ENCODE measurements at places on chromosomes 13 and 19. TPM values are rescaled to one million over a fixed set of nuclear protein-coding genes. Genes with fewer than 3 reads are reported as not detected.

The KRTDAP gene
- total RNA-seq, result not detected

The DAND5 gene
- not detected for total RNA-seq

The KLK13 gene
- not detected for total RNA-seq

The MATK gene
- total RNA-seq, result 1.9 TPM

The CRB3 gene
- total RNA-seq, result not detected

- no peaks in the 10 kb centered on the region for H3K27me3 ChIP-seq
- peaks cover 3% of the 10 kb centered on the region for H3K4me1 ChIP-seq
- no peak overlapping the region for H3K27ac ChIP-seq
- H3K4me3 ChIP-seq, result no peak overlapping the region
- H3K36me3 ChIP-seq, result no peaks in the 10 kb centered on the region
Measured at GRCh38 chr13:98174307-98174706, 2.8 kb downstream of the RNF113B start.

DNA sequence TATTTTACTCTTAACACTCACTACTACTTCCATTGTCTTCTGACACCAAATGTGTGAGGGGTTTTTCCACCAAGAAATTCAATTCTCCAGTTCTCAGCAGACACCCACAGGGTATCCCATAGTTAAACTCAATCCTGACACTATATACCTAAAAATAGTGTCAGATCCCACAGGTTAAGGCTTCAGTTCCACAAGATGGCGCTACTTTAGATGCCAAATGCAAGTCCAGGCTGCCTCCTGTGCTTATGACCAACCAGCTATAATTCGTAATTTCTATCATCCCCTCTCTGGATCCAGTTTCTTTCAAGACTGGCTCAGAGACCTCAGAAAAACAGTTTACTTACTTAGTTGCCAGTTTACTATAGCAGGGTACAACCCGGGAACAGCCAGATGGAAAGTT lies 1146.2 kb upstream of the SPRY2 start:
- no peaks in the 10 kb centered on the region for H3K36me3 ChIP-seq
- no peak overlapping the region for H3K4me3 ChIP-seq

- H3K4me3 ChIP-seq, result no peak overlapping the region
- no peak overlapping the region for H3K27ac ChIP-seq
- H3K36me3 ChIP-seq, result no peaks in the 10 kb centered on the region
- H3K4me1 ChIP-seq, result no peaks in the 10 kb centered on the region
- H3K27me3 ChIP-seq, result no peaks in the 10 kb centered on the region
Measured at GRCh38 chr13:92682832-92683517, 543.6 kb upstream of the GPC6 start.

GRCh38 chr19:4429771-4430171 lies 27.3 kb downstream of the CHAF1A start:
- H3K4me1 ChIP-seq, result no peaks in the 10 kb centered on the region
- DNase-seq, result no peak
- H3K4me3 ChIP-seq, result no peak overlapping the region
- H3K27ac ChIP-seq, result no peak overlapping the region

DNA sequence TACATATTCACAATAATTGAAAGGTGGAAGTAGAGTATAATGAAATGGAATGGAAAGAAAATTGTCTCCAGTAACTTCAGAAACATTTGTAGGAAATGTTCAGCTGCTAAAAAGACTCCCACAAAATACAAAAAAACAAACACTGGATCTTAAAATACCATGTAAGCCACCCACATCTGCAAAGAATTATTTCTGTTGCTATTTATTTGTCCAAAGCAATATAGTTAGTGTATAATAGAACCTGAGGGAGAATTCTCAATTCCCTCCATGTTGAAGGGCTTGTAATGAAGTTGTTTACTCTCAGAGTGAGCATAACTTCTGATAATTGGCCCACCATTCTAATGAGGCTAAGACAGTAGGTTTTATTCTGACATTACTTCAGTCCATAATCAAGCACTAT lies 37.4 kb upstream of the KLF12 start:
- no peaks in the 10 kb centered on the region for H3K36me3 ChIP-seq
- H3K4me1 ChIP-seq, result peaks cover 1% of the 10 kb centered on the region
- no peak overlapping the region for H3K27ac ChIP-seq
- no peak overlapping the region for H3K4me3 ChIP-seq

- DNase-seq, result no peak
- H3K27me3 ChIP-seq, result no peaks in the 10 kb centered on the region
- no peaks in the 10 kb centered on the region for H3K4me1 ChIP-seq
- H3K4me3 ChIP-seq, result no peak overlapping the region
- H3K27ac ChIP-seq, result no peak overlapping the region
Measured at GRCh38 chr13:113989585-113990300, 15.9 kb upstream of the C13orf46 start.

- DNase-seq, result no peak
- H3K36me3 ChIP-seq, result no peaks in the 10 kb centered on the region
- H3K27ac ChIP-seq, result no peak overlapping the region
- H3K4me1 ChIP-seq, result no peaks in the 10 kb centered on the region
- H3K4me3 ChIP-seq, result no peak overlapping the region
Measured at GRCh38 chr13:80550971-80551441, 210.1 kb upstream of the SPRY2 start.

- no peaks in the 10 kb centered on the region for H3K27me3 ChIP-seq
- H3K27ac ChIP-seq, result no peak overlapping the region
Measured at GRCh38 chr19:33671211-33671610, 49.5 kb downstream of the CHST8 start.

DNA sequence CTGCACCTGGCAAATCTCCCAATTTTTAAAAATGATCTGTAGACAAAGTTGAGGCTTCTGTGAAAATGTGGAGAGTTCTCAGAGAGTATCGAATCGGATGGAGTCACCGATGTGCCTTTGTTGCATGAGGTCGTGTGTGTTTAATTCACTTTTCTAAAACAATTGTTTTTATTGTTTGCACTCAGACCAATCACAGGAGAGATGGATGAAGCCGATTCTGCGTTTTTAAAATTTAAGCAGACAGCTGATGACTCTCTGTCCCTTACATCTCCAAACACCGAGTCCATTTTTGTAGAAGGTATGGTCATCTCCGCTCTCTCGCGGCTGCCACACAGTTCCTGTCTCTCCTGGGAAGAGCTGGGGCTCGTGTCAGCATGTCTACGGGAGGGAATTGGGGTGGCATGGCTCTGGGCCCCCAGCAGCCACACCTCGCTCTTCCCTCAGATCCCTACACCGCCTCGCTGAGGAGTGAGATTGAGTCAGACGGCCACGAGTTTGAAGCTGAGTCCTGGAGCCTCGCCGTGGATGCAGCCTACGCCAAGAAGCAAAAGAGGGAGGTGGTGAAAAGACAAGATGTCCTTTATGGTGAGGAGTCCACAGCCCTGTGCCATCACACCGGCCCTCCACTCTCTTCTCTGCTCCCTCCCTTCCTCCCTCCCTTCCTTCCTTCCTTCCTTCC lies 47.2 kb downstream of the PEX11G start:
- no peaks in the 10 kb centered on the region for H3K36me3 ChIP-seq
- H3K27me3 ChIP-seq, result no peaks in the 10 kb centered on the region
- H3K4me1 ChIP-seq, result no peaks in the 10 kb centered on the region
- no peak overlapping the region for H3K4me3 ChIP-seq

DNA sequence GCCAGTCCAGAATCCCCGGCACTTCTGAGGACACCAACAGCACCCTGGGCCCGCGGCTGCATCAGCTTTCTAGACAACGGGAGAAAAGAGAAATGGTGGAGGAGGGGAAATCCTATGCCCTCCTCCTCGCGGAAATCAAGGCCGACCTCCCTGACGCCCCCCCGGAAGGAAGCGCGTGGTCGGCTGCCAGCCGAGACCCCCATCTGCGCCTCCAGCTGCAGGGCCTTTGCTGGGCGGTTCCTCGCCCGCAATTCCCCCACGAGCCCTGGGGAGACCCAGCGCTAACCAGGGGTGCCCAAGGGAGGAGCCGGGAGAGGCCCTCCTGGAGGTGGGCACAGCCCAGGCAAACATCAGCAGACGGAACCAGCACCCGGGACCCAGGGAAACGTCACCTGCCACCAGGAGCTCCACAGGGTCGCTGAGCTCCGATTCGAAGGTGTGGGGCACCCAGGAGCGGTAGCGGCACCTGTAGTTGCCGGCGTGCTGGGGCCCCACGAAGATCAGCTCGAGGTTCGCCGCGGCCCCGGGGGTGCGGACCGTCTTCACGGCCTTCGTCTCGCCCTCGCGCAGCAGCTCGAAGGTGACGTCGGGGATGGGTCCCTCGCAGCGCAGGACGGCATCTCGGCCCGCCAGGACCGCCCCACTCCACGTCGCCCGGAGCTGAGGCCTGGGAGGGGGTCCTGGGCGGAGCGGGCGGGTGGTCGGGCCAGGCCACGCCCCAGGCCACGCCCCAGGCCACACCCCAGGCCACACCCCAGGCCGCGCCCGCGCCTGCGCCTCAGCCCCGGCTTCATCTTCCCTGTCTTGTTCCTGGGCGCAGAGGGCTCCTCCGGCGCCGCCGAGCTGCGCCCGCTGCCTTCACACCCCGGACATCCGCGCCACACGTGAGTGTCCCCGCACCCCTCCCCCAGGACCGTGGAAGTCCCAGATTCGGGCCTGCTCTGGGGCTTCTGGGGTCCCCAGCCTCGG lies 6.0 kb downstream of the A1BG start:
- no peak overlapping the region for H3K27ac ChIP-seq
- no peaks in the 10 kb centered on the region for H3K36me3 ChIP-seq
- no peaks in the 10 kb centered on the region for H3K4me1 ChIP-seq
- no peak overlapping the region for H3K4me3 ChIP-seq
- peak; percentile 76 for DNase-seq
- H3K27me3 ChIP-seq, result no peaks in the 10 kb centered on the region

- no peak overlapping the region for H3K4me3 ChIP-seq
- no peaks in the 10 kb centered on the region for H3K36me3 ChIP-seq
- no peak for DNase-seq
- no peaks in the 10 kb centered on the region for H3K4me1 ChIP-seq
- H3K27ac ChIP-seq, result no peak overlapping the region
Measured at GRCh38 chr13:69168436-69168835, 939.2 kb upstream of the ATXN8OS start.

DNA sequence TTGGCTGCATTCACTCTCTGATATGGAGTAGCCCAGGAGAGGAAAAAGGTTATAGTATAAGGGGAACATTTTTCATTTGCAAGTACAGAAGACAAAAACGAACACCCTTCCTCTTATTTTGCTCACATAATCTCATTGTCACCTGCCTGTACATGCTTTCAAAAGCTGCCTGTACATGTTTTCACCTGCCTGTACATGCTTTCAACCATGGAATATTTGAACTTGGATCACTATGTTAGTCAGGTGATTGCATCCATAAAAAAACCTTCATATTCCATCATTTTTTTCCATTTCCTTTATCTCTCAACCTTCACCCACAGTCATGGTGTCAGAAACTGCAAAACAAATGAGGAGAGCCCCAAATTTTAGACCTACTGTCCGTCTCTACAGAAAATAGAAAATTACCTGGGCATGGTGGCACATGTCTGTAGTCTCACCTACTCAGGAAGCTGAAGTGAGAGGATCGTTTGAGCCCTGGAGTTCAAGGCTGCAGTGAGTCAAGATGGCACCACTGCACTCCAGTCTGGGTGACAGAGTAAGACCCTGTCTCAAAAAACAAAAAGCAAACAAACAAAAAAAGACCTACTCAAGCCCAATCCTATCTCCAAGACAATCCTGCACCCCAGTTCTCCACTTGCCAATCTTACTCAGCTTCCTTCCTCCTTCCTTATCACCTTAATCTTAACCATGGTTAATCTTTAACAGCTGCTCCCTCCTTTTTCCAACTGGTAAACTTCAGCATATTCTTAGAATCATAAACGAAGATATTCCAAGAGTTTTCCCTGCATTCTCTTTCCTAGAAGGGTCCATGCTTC lies 11.6 kb downstream of the IGFL2 start:
- H3K36me3 ChIP-seq, result no peaks in the 10 kb centered on the region
- peaks cover 1% of the 10 kb centered on the region for H3K27me3 ChIP-seq
- no peak overlapping the region for H3K4me3 ChIP-seq
- no peak for DNase-seq
- H3K27ac ChIP-seq, result no peak overlapping the region

GRCh38 chr13:45511310-45512097 lies 46.8 kb downstream of the COG3 start:
- no peak overlapping the region for H3K4me3 ChIP-seq
- H3K27me3 ChIP-seq, result no peaks in the 10 kb centered on the region
- H3K27ac ChIP-seq, result no peak overlapping the region
- no peak for DNase-seq
- no peaks in the 10 kb centered on the region for H3K4me1 ChIP-seq

DNA sequence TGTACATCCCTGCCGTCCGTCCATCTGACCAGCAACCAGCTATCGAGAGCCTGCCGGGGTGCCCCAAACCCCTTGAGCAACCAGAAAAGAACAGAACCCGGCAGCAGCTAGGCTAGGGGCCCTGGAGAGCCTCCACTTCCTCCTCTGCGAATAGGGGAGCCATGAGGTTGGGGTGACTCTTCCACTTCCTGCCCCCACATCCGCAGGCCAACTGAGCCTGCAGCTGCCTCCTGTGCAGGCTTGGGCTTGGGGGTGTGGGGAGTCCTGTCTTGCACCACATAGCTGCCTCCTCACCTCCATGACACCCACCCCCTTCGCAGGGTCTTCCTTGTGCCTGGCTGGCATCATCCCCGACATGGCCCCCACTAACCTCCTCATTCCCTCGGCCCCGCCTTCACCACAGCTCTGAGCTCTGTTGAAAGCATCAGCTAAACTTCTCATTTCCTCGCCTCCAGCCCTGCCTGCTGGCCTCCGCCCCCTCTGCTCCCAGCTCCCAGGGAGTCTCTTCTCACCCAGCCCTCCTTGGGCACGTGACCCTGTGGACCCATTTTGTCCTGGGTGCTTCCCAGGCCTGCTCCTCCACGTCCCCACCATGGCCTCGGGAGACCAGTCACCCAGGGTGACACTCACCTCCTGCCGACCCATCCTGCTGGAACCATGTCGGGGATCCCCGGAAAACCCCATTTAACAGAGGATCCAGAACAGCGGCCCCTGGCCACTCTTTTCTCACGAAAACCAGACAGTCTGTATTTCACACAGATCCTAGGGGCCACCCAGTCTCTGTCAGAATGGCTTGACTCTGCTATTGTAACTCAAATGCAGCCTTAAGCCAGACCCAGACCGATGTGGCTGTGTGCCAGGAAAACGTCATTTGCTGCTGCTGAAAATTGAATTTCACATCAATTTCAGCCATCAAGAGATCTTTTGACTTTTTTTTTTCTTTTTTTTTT lies 50.4 kb downstream of the MYO9B start:
- H3K4me1 ChIP-seq, result no peaks in the 10 kb centered on the region
- no peaks in the 10 kb centered on the region for H3K36me3 ChIP-seq
- no peak overlapping the region for H3K4me3 ChIP-seq
- no peaks in the 10 kb centered on the region for H3K27me3 ChIP-seq

DNA sequence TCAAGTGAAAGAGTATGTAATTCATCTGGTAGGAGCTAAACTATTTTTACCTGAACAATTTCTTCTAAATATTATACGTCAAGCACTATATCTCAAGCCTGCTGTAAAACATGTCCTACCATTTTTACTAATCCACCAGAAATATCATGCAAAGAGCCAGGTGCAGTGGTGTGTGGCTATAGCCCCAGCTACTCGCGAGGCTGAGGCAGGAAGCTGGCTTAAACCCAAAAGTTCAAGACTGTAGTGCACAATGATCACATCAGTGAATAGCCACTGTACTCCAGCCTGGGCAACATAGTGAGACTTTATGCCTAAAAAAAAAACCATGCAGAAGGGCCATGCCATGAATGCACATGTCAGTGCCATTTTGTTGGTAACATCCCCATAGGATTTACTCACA lies 20.7 kb upstream of the CLN5 start:
- no peaks in the 10 kb centered on the region for H3K27me3 ChIP-seq
- H3K4me1 ChIP-seq, result no peaks in the 10 kb centered on the region
- H3K36me3 ChIP-seq, result no peaks in the 10 kb centered on the region
- H3K27ac ChIP-seq, result no peak overlapping the region
- DNase-seq, result no peak

GRCh38 chr19:30163663-30164062 lies 208.5 kb upstream of the ZNF536 start:
- H3K4me1 ChIP-seq, result no peaks in the 10 kb centered on the region
- H3K36me3 ChIP-seq, result no peaks in the 10 kb centered on the region
- no peak overlapping the region for H3K27ac ChIP-seq
- no peak overlapping the region for H3K4me3 ChIP-seq
- H3K27me3 ChIP-seq, result no peaks in the 10 kb centered on the region

All from aorta (tissue), 5 donors.